Natural killer cell treated with Interleukin-12 subunit alpha and Interleukin-12 subunit beta and Interleukin-15 and Interleukin-18, amount 100 ng/mL, for 72 hours (primary cell): ENCODE measurements at places on chromosomes 7 and 10. TPM values are rescaled to one million over a fixed set of nuclear protein-coding genes. Genes with fewer than 3 reads are reported as not detected.

PDE1C gene
- 0.39 TPM for total RNA-seq

OPN4 gene
- not detected for total RNA-seq

SPRN gene
- total RNA-seq: not detected

TMEM225B gene
- 1.1 TPM for total RNA-seq

ITPRID1 gene
- not detected for total RNA-seq

DYNC1I1 gene
- total RNA-seq: not detected

SPDYE18 gene
- 0.45 TPM for total RNA-seq

DENND2A gene
- not detected for total RNA-seq

- H3K27ac ChIP-seq: no peak overlapping the region
- H3K4me1 ChIP-seq: no peaks in the 10 kb centered on the region
- no peak overlapping the region for H3K4me3 ChIP-seq
- H3K27me3 ChIP-seq: no peaks in the 10 kb centered on the region
Observed at GRCh38 chr10:86872757-86873156, 84.7 kb downstream of the MMRN2 start.

GRCh38 chr10:14775656-14776055, 959 bp upstream of the FAM107B start:
- H3K36me3 ChIP-seq: no peaks in the 10 kb centered on the region
- no peaks in the 10 kb centered on the region for H3K27me3 ChIP-seq
- DNase-seq: no peak
- no peak overlapping the region for H3K4me3 ChIP-seq
- no peak overlapping the region for H3K27ac ChIP-seq
- H3K4me1 ChIP-seq: no peaks in the 10 kb centered on the region

- peak; percentile 57 for DNase-seq
- peaks cover 19% of the 10 kb centered on the region for H3K27me3 ChIP-seq
- peaks cover 4% of the 10 kb centered on the region for H3K36me3 ChIP-seq
- peaks cover 18% of the 10 kb centered on the region for H3K4me1 ChIP-seq
Observed at GRCh38 chr7:45160417-45160881, 2.9 kb downstream of the RAMP3 start.

DNA sequence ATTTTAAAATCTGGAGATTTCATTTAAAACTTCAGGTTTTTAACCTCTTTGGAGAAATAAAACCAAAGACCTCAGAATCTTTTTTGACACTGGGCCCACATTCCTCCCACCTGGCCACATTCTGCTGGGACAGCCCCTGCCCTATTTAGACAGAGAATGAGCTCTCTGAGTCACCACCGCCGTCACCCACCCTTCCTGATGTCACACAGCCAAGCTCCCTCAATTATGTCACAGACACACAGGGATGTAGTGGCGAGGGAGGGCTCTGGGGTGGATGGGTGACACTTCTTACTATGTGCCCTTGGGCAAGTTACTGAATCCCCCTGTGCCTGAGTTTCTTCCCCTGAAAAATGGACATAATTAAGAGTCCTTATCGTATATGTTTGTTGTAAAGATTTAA, 162.6 kb downstream of the RAB11FIP2 start:
- H3K27me3 ChIP-seq: peaks cover 26% of the 10 kb centered on the region
- no peaks in the 10 kb centered on the region for H3K36me3 ChIP-seq
- no peak overlapping the region for H3K27ac ChIP-seq
- no peak for DNase-seq
- no peaks in the 10 kb centered on the region for H3K4me1 ChIP-seq

- H3K27ac ChIP-seq: no peak overlapping the region
- no peak for DNase-seq
- peaks cover 11% of the 10 kb centered on the region for H3K4me1 ChIP-seq
- no peaks in the 10 kb centered on the region for H3K36me3 ChIP-seq
- H3K4me3 ChIP-seq: no peak overlapping the region
Observed at GRCh38 chr7:38211940-38212339, 33.9 kb downstream of the STARD3NL start.

- H3K27me3 ChIP-seq: peaks cover 19% of the 10 kb centered on the region
- no peak overlapping the region for H3K4me3 ChIP-seq
- H3K4me1 ChIP-seq: peaks cover 8% of the 10 kb centered on the region
- peaks cover 4% of the 10 kb centered on the region for H3K36me3 ChIP-seq
Observed at GRCh38 chr10:34433241-34434076, 381.6 kb downstream of the PARD3 start.

GRCh38 chr7:123571684-123572083, 14.1 kb upstream of the NDUFA5 start:
- no peak for DNase-seq
- no peak overlapping the region for H3K27ac ChIP-seq
- no peaks in the 10 kb centered on the region for H3K36me3 ChIP-seq

DNA sequence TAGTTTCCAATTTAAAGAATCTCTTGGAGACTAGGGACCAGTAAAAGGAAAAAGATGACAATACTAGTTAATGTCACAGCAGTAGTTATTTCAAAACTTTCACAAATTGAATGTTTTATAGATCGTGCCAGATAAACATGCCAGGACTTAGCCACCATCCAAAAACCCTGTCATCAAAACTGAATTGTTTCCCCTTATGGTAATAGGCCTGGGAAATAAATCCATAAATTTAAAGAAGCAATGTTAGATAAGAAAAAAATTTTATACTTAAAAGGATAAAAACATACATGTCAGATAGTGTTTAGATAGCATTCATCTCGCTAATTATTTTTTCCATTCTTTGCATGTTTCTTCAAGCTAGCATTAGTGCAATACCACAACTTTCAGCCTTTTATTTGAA, 71.2 kb downstream of the SUGCT start:
- no peak overlapping the region for H3K27ac ChIP-seq
- peaks cover 19% of the 10 kb centered on the region for H3K27me3 ChIP-seq
- no peaks in the 10 kb centered on the region for H3K36me3 ChIP-seq

GRCh38 chr10:74255214-74255613, 104.2 kb downstream of the ADK start:
- H3K4me1 ChIP-seq: no peaks in the 10 kb centered on the region
- DNase-seq: no peak
- no peaks in the 10 kb centered on the region for H3K27me3 ChIP-seq
- no peak overlapping the region for H3K4me3 ChIP-seq

DNA sequence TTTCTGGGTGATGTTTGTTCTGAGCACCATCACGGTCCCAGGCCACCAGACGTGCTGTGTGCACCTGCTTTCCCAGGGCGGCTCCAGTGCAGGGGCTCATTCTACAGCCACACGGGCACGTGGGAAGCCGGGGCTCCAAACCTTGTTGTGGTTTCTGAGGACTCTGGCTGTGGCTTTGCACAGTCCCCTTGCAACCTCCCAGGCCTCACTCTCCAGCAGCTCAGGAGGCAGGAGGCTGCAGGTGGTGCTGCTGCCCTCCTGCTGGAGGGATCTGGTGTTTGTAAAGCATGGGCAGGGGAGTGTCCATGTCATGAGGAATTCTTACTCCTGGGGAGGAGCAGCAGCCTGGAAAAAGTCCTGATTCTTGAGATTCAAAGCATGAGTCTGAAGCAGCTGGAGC, 54.3 kb downstream of the INSYN2A start:
- H3K4me3 ChIP-seq: no peak overlapping the region
- H3K27me3 ChIP-seq: peaks cover 8% of the 10 kb centered on the region
- no peak overlapping the region for H3K27ac ChIP-seq

- no peak overlapping the region for H3K4me3 ChIP-seq
- H3K4me1 ChIP-seq: no peaks in the 10 kb centered on the region
- no peak overlapping the region for H3K27ac ChIP-seq
- peaks cover 4% of the 10 kb centered on the region for H3K36me3 ChIP-seq
- peaks cover 19% of the 10 kb centered on the region for H3K27me3 ChIP-seq
Observed at GRCh38 chr10:132526676-132527075, 10.9 kb upstream of the INPP5A start.

DNA sequence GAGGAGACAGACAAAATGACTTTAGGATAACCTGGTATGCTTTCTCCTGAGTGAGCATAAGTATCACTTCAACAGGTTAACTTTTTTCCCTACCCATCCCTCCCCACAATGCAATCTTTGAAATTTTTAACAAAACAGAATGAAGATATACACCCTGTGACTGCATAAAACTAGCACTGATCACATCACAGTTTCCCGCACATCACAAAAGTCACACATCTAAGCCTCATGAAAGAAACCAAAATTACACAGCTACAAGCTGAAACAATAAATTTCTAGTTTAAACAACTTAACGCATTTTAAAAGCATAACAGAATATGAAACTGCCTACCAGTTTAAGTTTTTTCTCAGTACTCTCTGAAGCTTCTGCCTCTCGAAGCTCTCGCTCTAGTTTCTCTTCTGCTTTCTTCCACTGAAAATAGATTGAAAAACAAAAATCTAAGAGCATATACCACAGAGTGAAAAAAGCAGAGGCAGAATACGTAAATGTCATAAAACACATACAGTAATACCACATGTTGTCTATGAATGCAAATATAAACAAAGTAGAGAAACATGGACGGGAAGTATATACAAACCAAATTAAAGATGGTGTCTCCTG, 18.1 kb downstream of the NOC3L start:
- H3K4me1 ChIP-seq: no peaks in the 10 kb centered on the region
- H3K27me3 ChIP-seq: no peaks in the 10 kb centered on the region
- no peak overlapping the region for H3K4me3 ChIP-seq
- DNase-seq: no peak
- peaks cover 21% of the 10 kb centered on the region for H3K36me3 ChIP-seq

DNA sequence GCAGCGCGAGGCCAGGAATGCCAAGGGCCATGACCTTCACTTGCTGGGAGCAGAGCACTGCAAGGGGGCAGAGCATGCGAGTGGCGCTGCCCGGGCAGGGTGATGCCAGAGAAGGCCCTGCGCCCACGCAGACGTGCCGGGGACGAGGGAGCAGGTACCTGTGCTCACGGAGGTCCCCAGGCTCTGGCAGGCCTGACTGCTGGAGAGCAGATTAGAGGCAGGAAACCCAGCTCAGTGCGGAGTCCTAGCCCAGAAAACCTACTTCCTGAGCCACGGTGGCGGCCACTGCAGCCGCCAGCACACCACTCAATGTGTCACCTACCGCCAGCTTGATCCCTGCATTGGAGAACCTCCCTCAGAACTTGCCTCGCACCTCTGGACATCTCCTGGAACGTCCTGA, 148.4 kb downstream of the MAD1L1 start:
- H3K4me3 ChIP-seq: no peak overlapping the region
- peaks cover 20% of the 10 kb centered on the region for H3K4me1 ChIP-seq
- H3K36me3 ChIP-seq: no peaks in the 10 kb centered on the region
- no peaks in the 10 kb centered on the region for H3K27me3 ChIP-seq

DNA sequence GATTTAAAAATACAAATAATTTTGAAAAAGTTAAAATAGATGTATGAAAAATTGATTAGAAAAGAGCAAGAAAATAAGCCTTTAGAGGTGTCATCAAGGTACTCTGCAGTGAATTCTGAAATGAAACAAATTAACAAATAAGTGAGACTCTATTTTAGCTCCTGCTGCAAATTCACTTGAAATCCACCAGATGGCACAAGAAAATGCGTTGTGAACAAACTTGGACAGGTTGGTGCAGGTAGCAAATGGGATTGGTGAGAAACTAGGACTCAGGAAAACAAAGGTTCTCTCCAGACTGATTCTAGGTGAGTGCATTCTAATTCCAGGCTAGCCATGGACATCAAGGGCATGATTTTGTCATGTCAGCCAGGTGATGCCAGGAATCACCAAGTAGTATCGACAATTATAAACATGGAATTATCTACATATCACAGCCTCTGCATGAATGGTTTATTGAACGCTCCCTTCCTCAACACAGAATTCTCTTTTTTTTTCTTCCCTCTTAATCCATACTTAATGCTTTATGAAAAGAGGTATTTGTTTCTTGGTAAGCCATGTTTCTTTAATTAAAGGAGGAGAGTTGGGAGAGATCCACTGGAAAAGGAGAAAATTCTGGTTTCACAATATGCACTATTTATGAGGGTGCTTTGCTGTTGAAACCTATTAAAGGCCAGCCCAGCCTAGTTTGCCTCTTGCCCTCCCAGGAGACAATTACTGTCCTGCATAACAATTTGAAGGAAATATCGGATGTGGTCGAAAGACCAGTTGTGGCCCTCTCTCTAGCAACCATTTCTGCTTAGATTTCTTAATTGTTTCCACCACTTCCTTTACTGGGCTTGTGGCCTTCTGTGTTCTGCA, 118.1 kb downstream of the ZNF365 start:
- H3K27me3 ChIP-seq: no peaks in the 10 kb centered on the region
- H3K4me1 ChIP-seq: peaks cover 9% of the 10 kb centered on the region
- DNase-seq: no peak
- no peaks in the 10 kb centered on the region for H3K36me3 ChIP-seq
- H3K4me3 ChIP-seq: peak overlapping the region; percentile 18
